ENCODE measurements at places on chromosomes 7 and 10.

DNA sequence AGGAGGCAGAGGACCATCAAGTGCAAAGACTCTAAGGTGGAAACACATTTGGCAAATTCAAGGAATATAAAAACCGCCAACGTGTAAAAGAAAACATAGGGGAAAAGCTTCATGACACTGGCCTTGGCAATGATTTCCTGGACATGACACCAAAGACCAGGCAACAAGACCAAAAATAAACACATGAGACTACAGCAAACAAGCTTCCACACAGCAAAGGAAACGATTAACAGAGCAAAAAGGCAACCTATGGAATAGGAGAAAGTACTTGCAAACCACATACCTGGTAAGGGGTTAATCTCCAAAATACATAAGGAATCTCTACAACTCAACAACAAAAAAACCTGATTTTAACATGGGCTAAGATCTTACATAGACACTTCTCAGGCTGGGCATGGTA is 3.5 kb downstream of the GSTO1 start:
- DNase-seq, result no peak

- no peak for DNase-seq
Observed at GRCh38 chr10:130416334-130417150, 280.4 kb downstream of the GLRX3 start.

- no peak for DNase-seq
Observed at GRCh38 chr10:1448252-1448930, 288.9 kb downstream of the ADARB2 start.

- no peak for DNase-seq
Observed at GRCh38 chr10:75468612-75469005, 37.2 kb downstream of the LRMDA start.

- no peak for DNase-seq
Observed at GRCh38 chr7:80832006-80832405, 86.8 kb downstream of the SEMA3C start.

DNA sequence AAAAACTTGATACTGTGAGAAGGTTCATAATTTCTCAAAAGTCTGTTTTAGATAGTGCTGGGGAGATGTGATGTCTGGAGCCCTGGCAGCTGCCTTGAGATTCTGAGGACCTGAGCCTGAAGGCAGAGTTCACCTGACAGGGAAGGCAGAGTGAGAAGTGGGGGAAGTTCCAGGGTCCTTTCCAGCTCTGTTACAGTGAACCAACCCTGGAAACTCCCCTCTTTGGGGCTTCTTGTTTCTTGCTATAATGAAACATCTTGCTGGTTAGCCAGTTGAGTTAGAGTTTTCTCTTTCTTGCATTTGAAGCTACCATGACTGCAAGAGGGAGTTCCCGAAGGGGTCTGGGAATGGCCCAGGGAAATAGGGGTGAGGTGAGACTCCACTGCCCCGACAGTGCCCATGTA is 158.9 kb upstream of the TNRC18 start:
- no peak for DNase-seq

DNA sequence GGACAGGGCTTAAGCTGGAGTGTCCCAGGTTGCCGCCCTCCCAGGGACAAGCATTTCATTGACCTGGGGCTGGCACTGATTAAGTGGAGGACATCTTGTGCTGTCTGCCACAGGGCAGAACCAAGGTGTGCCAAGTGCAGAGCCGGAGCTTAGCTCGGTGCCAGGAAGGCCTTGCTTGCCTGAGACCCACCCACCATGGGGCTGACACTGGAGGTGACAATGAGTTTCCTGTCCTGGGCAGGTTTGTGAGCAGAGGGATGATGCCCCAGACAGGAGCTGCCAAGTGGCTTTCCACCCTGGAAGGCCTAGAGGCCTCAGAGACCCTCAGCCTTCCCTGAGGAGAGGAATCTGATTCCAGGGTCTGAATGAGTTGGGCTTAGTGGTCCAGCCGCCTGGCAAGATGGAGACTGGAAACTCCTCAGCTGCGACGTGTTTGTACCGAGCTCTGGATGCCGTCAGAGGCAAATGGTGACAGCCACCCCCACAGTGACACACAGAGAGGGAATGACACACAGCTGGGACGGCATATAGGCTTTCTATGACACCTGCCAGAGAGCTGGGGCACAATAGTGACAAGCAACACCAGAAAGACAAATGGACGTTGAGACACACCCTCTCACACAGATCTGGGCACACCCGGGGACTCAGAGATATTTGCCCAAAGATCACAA is 2.6 kb downstream of the ADCYAP1R1 start:
- no peak for DNase-seq

GRCh38 chr10:28214219-28214618 is 88.6 kb downstream of the MPP7 start:
- DNase-seq, result no peak

DNA sequence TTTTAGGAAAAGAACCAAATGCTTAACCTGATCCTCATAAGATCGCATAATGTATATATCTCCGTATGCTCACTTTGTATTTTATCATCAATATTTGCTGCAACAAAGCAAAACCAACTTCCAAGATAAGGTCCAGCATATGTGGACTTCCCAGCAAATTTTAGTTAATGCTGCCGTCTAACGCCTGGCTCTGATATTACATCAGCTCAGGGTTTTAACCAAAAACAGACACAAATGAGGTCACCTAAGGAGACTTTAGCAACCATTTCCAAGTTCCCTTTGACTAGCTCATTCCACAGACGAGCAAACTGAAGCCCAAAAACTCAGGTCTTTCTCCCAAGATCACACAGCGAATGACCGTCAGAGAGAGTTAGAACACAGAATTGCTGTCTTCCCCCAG is 59.4 kb upstream of the UCN3 start:
- peak; percentile 6 for DNase-seq

GRCh38 chr10:116099023-116099420 is 174.0 kb downstream of the GFRA1 start:
- DNase-seq, result peak; percentile 16

GRCh38 chr10:1368842-1369171 is 312.6 kb downstream of the WDR37 start:
- no peak for DNase-seq

DNA sequence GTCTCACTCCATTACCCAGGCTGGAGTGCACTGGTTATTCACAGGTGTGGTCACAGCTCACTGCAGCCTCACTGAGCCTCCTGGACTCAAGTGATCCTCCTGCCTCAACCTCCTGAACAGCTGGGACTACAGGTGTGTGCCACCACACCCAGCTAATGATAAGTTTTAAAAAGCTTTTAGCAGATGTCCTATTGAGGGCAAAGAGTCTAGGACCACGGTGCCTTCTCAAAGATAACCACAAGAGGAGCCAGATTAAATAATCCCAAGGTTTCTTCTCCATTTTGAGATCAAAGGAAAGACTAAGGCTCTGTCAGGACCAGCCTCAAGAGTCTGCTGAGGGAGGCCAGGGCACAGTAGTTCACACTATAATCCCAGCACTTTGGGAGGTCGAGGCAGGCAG is 4.7 kb downstream of the ATP5MF start:
- no peak for DNase-seq

- DNase-seq, result no peak
Observed at GRCh38 chr10:102654969-102655368, 10.7 kb downstream of the TRIM8 start.

GRCh38 chr10:95513941-95514392 is 47.2 kb downstream of the SORBS1 start:
- peak; percentile 68 for DNase-seq

DNA sequence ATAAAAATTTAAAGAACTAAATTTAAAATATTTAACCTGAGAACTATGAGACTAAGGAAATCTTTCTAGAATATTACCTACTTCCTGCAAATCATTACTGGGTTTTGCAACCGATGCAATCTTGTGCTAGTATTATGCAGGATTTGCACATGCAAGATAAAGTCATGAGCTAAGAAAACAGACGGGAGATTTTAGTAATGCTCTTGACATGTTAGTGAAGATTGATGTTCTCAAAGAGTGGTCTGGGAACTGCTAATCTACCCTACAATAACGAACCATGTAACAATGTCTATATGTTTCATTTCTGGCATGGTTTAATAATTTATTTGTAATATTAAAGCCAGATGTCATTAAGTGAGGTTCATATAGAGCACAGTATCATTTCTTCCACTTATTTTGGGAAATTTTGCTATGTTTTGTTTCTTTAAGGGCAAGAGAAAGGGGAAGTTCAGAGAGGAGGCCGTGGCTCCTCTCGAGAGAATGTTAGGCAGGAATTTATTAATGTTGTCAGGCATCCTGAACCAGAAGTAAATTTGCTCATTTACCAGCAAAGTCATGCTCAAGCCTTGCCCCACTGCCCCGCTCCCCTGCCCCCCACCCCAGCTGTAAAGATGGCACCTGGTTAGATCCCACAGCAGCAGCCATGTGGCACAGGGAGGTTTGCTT is 22.8 kb downstream of the LRRC17 start:
- DNase-seq, result no peak

DNA sequence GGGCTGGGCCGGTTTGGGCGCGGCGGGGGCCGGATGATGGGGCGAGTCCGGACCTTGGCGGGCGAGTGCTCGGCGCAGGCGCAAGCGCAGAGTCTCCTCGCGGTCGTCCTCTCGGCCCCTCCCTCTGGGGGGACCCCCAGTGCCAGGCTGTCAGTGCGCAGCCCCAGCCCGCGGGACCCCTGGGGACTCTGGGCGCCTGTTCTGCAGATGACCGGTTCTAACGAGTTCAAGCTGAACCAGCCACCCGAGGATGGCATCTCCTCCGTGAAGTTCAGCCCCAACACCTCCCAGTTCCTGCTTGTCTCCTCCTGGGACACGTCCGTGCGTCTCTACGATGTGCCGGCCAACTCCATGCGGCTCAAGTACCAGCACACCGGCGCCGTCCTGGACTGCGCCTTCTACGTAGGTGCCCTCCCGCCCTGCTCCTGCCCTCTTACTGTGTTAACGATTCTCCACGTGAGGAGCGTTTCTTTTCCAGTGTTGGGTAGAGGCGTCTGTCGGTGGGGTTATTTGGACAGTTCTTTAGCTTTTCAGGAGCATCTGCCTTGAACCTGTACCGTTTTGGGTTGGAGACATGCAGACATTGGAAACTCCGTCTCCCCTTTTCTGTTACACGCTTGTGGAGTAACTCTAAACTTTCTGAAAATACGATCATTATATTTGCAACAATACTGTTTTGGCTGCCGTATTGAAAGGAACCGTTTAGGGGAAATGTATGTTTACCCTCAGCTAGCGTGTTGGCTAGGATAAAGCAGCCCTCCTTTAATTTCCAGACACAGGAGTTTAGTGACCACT is 706 bp downstream of the BUB3 start:
- peak; percentile 58 for DNase-seq

GRCh38 chr10:68095153-68095552 is 14.1 kb upstream of the MYPN start:
- DNase-seq, result peak; percentile 38

DNA sequence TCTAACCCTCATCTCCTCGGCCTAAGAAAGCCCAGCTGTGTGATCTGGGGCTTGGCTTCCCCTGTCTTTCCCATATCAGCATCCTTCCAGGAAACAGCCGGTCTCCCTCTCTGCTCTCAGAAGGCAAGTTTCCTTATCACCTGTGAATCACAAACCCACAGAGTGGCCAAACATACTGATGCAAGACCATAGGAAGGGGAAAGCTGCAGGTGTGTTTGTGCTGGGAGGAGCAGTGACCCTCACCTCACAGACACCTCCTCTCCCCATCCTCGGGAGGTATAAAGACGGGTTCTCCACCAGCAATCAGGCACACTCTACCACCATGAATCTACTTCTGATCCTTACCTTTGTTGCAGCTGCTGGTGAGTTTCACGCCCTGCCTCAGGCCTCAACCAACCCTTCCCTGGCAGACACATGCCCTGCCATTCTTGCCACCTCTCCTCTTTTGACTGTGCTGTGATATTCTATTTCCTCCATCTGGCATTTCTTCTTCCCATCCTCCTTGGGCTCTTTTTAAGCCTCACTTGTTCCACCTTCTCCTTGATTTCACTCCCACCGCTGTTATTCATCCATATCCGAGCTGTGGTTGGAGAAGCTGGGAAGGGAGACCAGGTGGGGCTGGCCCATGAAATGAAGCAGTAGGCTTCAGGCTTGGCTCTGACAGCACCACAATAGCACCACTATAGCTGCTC is at the start of gene PRSS2:
PRSS2 (plus strand) TSS at position 310 of the 692 bp plus-strand sequence; CDS start at position 323, 13 bp downstream.
- no peak for DNase-seq

- no peak for DNase-seq
Observed at GRCh38 chr10:77907900-77908717, 18.4 kb downstream of the DLG5 start.

DNA sequence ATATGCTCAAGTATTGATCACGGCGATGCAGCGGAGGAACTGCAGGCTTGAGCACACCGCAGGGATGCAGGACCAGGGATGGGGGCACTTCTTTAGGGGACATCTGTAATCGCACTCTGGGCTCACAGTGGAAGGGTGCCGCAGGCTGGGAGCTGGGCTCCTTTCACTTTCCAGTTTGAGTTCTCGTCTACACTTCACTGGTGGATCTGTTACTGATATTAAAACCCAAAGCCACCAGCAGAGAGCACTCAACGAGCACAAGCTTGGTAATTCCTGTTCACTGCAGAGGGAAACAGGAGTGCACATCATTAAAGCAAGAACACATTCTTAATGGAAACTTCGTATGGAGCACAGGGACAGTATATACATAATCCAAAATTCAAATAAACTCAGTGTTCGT is 91.3 kb downstream of the PARD3 start:
- DNase-seq, result peak; percentile 78

GRCh38 chr10:12873172-12873571 is 128.3 kb downstream of the CCDC3 start:
- DNase-seq, result no peak

DNA sequence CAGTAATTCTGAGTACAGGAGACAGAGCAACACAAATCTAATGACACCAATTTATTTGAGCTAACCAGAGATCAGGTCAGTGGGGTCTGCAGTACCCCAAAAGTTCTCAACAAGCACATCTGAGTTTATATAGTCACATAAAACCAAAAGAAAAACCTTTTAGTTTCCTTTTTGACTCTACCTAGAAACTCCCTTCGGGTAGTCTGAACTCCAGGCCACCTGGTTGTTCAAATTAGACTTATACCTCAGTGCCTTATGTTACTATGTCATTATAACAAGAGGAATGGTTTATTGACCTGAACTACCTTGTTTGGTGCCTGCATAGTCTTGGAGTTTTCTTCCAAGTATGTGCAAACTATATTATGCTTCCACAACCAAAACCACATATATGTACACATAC is 14.6 kb downstream of the ZCWPW1 start:
- DNase-seq, result no peak

DNA sequence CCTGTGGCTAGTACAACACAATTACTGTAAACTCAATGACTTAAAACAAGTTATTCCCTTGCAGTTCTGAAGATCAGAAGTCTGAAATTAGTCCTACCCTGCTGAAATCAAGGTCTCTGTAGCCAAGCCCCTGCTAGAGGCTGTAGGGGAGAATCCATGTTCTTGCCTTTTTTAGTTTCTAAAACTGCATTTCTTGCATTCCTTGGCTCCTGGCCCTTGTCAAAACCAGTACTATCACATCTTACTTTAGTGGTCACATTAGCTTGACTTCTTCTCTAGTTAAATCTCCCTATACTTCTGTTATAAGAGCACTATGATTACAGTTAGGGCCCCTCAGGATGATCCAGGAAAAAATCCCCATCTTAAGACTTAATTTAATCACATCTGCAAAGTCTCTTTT is 567.0 kb downstream of the GFRA1 start:
- DNase-seq, result peak; percentile 1

- DNase-seq, result no peak
Observed at GRCh38 chr10:23203369-23204325, 11.5 kb downstream of the PTF1A start.
